ENCODE measurements at places on chromosomes 5 and 9.

- H3K4me1 ChIP-seq = peaks cover 8% of the 10 kb centered on the region
- no peak for DNase-seq
- no peaks in the 10 kb centered on the region for H3K36me3 ChIP-seq
- H3K27me3 ChIP-seq = no peaks in the 10 kb centered on the region
These were observed 31.2 kb downstream of the ZNF618 start for GRCh38 chr9:113907282-113907681.

- H3K4me1 ChIP-seq = no peaks in the 10 kb centered on the region
- no peaks in the 10 kb centered on the region for H3K27me3 ChIP-seq
- no peaks in the 10 kb centered on the region for H3K36me3 ChIP-seq
- no peak overlapping the region for H3K27ac ChIP-seq
- no peak for DNase-seq
These were observed 255.2 kb downstream of the ARHGAP26 start for GRCh38 chr5:143025376-143025775.

DNA sequence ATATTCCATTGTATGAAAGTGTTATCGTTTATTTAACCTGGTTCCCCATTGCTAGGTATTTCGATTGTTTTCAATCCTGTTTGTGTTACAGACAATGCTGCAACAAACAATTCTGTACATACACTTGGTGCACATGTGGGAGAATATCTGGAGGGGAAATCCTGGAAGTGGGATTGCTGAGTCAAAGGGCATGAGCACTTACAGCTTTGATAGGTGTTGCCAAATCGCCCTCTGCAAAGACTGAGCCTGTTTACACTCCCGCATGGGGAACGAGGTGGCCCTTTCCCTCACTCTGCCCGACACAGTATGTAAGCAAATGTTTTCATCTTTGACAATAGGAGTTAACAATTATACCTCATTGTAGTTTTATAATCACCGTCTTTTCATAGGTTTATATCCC lies 66.2 kb downstream of the PDE6A start:
- H3K4me3 ChIP-seq = no peak overlapping the region
- H3K36me3 ChIP-seq = no peaks in the 10 kb centered on the region

DNA sequence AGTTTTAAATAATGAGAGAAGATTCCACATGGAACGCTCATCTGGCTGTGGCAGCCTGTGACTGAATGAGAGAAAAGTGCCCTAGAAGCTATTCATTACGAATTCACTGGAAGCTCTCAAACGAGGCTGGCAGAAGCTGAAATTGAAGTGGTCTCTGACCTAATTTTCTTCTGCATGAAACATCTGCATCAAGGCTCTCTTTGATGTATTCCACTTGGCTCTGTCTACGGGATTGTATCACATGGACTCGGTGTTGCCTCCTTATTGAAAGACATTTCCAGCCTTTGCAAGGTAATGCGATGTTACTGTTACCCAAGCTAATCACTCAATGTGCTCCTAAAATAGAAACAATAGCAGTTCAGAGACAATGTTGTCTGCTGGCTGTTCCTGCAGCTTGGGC lies 246.9 kb upstream of the ZNF462 start:
- H3K4me3 ChIP-seq = no peak overlapping the region
- H3K4me1 ChIP-seq = no peaks in the 10 kb centered on the region
- no peaks in the 10 kb centered on the region for H3K36me3 ChIP-seq
- DNase-seq = no peak

DNA sequence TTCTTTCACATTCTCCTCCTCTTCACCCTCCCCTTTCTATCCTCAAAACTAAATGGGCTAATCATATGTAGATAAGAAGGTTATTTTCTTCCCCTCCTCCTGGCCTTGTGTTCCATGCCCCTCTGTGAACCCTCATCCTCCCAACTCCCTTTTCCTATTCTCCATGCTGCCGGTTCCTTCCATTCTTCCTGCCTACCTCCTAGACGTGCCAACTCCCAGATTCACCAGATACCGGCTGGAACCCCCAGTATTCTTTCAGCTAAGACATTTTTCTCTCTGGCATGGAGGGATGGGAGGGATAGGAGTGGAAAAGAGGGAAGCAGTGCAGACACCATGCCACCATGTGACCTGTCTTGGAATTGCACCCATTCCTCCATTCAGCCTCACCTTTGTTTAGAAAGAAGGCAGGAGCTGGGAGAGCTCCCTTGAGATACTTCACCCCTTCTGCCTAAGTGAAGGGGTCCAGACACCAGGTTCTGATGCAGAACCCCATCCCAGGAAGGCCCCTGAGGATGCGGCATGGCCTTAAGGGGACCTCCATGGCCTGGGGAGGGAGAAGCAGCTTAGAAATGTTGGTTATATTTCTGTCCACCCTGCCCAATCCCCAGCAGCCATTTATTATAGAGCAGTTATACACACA lies 4.8 kb downstream of the DNAJB5 start:
- H3K4me3 ChIP-seq = no peak overlapping the region
- H3K36me3 ChIP-seq = peaks cover 25% of the 10 kb centered on the region
- H3K4me1 ChIP-seq = peaks cover 66% of the 10 kb centered on the region
- H3K27me3 ChIP-seq = no peaks in the 10 kb centered on the region
- H3K27ac ChIP-seq = peak overlapping the region; percentile 94
- DNase-seq = no peak

DNA sequence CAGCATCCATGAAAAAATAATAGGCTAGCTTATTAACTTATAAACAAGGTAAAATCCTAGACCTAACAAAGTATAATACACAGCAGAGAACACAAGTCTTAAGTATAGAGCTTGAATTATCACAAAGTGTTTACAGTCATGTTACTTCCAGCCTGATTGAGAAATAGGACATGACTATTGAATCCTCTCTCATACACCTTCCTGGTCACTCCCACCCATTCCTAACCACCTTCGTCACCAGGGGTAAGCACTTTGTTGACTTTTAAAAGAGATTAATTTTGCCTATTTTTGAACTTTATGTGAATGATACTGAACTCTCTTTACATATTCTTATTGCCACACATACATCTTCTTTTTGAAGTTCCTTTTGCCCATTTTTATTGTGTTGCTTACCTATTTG lies 325.8 kb downstream of the PJA2 start:
- no peak for DNase-seq
- H3K4me3 ChIP-seq = no peak overlapping the region
- H3K27ac ChIP-seq = no peak overlapping the region
- no peaks in the 10 kb centered on the region for H3K27me3 ChIP-seq
- H3K4me1 ChIP-seq = no peaks in the 10 kb centered on the region

DNA sequence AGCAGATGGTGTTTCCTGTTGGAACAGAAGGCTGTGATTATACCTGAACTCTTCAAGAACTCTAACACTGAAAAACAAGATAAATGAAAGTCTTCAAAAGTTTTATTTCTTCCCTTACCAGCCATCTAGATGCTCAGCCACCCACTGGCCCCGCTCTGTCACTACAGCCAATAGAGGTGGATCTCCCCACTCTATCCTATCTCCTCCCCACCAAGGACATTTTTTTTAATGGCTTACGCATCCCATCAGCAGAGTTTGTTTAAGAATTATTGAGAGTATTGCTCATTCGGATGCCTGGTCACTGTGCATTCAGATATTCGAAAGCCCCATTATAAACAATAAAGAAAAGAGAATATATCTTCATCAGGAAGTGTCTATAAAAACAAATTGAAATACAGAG lies 159.4 kb downstream of the RASEF start:
- H3K27ac ChIP-seq = no peak overlapping the region
- no peak overlapping the region for H3K4me3 ChIP-seq
- no peaks in the 10 kb centered on the region for H3K36me3 ChIP-seq
- no peaks in the 10 kb centered on the region for H3K4me1 ChIP-seq

- no peaks in the 10 kb centered on the region for H3K36me3 ChIP-seq
- peak overlapping the region; percentile 24 for H3K27ac ChIP-seq
- peaks cover 26% of the 10 kb centered on the region for H3K4me1 ChIP-seq
- no peak overlapping the region for H3K4me3 ChIP-seq
- DNase-seq = no peak
These were observed 44.7 kb upstream of the ITGA1 start for GRCh38 chr5:52743012-52743411.

DNA sequence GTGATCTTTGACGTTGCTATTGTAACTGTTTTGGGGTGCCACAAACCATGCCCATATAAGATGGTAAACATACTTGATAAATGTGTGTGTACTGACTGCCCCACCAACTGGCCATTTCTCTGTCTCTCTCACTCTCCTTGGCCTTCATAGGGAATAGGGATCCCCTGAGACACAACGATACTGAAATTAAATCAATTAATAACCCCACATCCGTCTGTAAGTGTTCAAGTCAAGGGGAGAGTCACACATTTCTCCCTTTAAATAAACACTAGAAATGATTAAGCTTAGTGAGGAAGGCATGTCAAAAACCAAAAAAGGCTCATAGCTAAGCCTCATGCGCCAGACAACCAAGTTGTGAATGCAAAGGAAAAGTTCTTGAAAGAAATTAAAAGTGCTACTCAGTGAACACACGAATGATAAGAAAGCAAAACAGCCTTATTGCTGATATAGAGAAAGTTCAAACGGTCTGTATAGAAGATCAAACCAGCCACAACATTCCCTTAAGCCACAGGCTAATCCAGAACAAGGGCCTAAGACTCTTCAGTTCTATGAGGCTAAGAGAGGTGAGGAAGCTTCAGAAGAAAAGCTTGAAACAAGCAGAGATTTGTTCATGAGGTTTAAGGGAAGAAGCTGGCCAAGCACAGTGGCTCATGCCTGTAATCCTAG lies 111.1 kb downstream of the UGCG start:
- DNase-seq = no peak
- H3K4me1 ChIP-seq = peaks cover 11% of the 10 kb centered on the region
- H3K4me3 ChIP-seq = no peak overlapping the region
- no peaks in the 10 kb centered on the region for H3K27me3 ChIP-seq

DNA sequence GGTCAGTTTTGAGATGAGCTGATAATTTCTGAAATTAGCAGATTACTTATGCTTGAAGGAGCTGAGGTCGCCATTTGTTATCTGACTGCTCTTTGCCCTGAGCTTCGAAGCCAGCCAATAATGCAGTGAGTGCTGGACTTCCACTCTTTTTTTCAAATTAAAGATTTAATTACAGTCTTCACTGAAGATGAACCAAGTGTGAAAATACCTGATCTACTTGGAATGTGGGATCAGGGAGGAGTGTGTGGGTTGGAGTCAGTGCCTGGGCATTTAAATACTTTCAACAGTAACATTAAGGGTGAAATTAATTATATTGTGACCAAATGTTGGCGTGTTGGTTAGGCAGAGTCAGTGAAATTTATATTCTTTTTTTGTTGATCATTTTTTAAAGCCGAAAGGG lies 23.9 kb upstream of the DMRT3 start:
- peaks cover 93% of the 10 kb centered on the region for H3K27me3 ChIP-seq
- H3K4me3 ChIP-seq = no peak overlapping the region
- no peak for DNase-seq

- H3K27me3 ChIP-seq = peaks cover 37% of the 10 kb centered on the region
- no peaks in the 10 kb centered on the region for H3K4me1 ChIP-seq
- H3K27ac ChIP-seq = no peak overlapping the region
- no peaks in the 10 kb centered on the region for H3K36me3 ChIP-seq
- H3K4me3 ChIP-seq = no peak overlapping the region
These were observed 48.2 kb upstream of the ASS1 start for GRCh38 chr9:130396581-130396980.

GRCh38 chr5:149793256-149793550 lies 63.1 kb downstream of the PPARGC1B start:
- no peak for DNase-seq
- no peaks in the 10 kb centered on the region for H3K27me3 ChIP-seq
- H3K4me3 ChIP-seq = no peak overlapping the region
- peaks cover 26% of the 10 kb centered on the region for H3K4me1 ChIP-seq

Measured in esophagus squamous epithelium (tissue), 5 donors.